ENCODE measurements at places on chromosomes 13 and 19.

DNA sequence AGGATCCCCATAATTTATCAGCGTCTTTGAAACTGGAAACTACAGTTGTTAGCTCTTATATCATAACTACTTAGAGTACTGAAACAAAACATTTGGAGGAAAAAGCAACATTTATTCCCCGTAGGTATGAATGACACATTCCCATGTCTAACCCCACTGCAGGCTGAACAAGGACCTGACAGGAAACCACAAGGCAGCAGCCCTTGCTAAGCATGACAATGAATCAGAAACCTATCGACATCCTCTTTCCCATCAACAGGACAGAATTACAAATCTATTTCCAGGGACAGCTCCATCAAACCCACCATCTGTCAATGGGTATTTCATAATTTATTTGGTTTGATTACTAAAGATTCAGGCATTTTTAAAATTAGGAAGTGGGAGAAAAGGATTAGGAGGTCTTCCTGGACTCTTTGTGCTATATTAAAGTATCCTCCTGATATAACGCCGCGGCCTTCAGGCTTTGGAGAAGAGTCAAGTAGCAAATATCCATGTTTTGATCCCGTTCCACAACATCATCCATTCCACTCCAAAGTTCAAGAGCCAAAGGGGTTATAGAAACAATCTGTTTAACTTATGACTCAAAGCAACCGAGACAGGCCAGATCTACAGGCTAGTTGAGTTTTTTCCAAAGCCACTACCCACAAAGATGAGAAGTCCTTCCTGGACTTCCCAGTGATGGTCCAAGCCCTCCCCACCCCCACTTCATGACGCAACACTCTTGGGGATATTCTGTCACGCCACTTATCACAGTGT lies 51.1 kb downstream of the FAM216B start:
- DNase-seq = no peak

- no peak for DNase-seq
Observed at GRCh38 chr19:43684326-43684725, 14.4 kb upstream of the PLAUR start.

- peak; percentile 15 for DNase-seq
Observed at GRCh38 chr19:13043285-13043684, 48.0 kb downstream of the NFIX start.

DNA sequence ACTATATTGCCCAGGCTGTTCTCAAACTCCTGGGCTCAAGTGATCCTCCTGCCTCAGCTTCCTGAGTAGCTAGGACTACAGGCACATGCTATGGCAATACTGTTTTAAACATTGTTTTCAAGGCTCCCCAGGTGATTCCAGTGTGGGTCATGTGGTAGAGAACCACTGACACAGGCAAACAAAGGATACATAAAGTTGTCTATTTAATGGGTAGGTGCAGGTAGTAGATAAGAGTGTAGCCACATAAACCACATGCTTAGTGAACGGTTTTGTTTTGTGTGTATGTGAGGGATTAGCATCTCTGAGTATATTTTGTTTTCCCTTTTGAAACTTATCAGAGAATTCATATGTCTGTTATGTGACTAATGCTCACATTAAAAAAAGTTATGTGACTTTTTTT lies 36.7 kb downstream of the USPL1 start:
- no peak for DNase-seq

DNA sequence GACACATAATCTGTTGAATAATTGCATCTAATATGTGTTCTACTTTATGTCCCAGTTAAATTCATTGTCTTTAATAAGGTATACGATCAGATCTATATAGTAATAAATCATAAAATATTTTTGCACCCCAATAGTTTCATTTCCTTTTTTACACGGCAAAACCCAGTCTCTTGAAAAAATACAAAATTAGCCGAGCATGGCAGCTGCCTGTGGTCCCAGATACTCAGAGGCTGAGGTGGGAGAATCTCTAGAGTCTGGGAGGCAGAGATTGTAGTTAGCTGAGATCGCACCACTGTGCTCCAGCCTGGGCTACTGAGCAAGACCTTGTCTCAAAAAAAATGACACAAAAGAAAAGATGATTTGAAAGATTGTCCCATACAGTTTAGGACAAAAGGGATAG lies 52.3 kb upstream of the PARP4 start:
- no peak for DNase-seq

DNA sequence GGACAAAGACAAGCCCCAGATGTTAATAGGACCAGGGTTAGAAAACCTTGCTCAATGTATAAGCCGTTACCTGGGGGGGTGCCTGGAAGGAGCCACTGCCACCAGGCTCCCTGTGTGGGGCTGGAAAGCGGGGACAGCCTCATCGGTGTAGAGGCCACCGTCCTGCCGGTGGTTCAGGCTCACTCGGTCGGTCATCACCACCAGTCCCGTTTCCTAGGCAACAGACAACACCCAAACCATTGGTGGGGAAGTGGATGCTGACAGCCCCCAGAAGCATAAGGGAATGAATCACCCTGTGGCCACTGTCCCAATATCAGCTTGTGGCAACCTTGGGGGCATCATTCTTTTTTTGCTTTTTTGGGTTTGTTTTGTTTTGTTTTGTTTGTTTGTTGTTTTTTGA lies 55.8 kb downstream of the CPAMD8 start:
- DNase-seq = no peak

GRCh38 chr13:109904218-109904617 lies 117.8 kb upstream of the IRS2 start:
- no peak for DNase-seq

DNA sequence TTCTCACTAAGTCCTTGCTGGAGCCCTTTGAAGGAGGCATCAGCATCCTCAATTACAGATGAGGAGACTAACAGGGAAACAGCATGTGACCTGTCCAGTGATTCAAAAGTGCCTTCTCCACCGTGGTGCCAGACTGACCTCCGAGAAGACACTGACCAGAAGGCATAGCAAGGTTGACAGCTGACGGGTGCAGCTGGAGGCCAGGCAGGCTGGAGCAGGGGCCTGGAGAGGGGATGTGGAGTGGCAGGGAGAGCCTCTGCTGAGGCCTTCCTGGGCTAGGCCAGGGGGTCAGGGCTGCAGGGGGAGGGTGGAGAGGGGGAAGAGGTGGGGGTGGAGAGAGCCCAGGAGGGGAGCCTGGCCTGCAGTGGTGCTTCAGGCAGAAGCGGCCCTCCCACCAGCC lies 66.3 kb downstream of the KCTD15 start:
- DNase-seq = no peak

DNA sequence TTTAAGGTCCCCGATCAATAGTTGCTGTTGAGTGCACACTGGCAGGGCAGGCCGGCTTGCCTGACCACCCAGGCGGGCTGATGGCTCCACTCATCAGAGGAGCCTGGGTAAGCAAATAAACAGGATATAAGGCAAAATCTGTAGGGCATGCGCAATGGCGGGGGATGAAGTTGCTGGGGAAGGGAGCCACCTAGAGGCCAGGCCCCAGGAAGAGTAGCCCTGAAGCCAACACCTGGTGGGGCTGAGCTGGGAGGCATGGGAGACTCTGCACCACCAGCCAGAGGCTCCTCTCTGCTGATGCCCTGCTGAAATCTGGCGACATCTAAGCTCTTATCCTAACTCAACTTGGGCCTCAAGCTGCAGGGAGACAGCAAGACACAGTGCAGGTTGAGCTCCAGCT lies 324.3 kb downstream of the ZNF536 start:
- no peak for DNase-seq

GRCh38 chr19:3444695-3445234 lies 35.6 kb downstream of the SMIM24 start:
- DNase-seq = no peak

DNA sequence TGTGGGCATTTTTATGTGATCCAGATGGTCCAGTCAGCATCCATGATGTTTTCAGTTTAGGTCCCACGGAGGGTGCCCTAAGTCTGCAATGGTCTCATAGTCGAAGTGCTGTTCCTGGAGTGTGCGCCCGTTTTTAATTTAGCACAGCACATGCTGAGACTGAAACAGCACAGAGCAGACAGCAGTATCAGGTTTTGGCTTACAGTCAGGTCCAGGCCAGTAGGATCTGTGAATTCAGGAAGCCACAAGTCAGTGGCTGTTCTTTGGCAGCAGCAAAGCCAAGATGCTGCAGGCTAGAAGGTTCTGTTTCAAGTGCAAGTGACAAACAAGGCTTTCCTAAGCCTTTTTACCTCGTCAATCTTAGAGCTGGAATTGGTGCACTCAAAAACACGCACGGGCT lies 18.3 kb downstream of the FBXO27 start:
- DNase-seq = no peak
